Fibroblast of mammary gland (primary cell): ENCODE measurements at places on chromosomes 3 and 15.
A peak's percentile ranks its signal among the peaks of the same experiment; 100 is the strongest.

DNA sequence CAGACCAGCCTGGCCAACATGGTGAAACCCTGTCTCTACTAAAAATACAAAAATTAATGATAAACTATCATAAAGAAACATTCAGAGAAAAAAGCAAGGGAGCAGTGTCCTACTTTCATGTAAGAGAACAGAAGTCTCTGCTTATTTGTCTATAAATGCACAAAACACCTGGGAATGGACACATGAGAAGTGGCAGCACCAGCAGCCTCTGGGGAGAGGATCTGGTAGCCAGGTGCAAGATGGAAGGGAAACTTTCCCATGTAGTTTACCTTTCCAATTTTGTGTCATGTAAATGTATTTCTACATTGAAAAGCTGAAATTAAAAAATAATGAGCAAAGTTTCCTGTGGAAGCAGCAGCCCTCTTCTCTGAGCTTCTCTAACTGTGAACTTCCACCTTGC is 18.8 kb downstream of the SCAP start:
- DNase-seq = no peak

- DNase-seq = peak; percentile 51
Measured at GRCh38 chr3:36663666-36664291, 100.6 kb downstream of the DCLK3 start.

- DNase-seq = peak; percentile 83
Measured at GRCh38 chr3:108662142-108662738, 72.7 kb downstream of the DZIP3 start.

DNA sequence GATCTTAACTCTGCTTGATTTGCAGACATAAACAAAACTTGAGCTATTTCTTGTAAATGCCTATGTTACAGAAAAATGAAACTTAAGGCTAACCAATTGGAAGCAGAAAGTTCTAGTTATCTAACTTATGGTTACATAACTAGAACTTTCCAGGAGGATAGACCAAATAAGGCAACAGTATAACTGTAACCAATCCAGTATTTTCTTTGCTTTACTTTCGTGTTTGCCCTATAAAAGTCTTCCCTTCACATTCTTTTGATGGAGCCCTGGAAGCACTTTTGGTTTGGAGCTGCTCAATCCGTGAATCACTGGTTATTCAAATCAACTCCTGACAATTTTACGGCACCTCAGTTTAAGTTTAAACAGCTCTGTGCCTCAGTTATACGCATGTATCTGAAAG is 164.6 kb downstream of the SUCLG2 start:
- no peak for DNase-seq

DNA sequence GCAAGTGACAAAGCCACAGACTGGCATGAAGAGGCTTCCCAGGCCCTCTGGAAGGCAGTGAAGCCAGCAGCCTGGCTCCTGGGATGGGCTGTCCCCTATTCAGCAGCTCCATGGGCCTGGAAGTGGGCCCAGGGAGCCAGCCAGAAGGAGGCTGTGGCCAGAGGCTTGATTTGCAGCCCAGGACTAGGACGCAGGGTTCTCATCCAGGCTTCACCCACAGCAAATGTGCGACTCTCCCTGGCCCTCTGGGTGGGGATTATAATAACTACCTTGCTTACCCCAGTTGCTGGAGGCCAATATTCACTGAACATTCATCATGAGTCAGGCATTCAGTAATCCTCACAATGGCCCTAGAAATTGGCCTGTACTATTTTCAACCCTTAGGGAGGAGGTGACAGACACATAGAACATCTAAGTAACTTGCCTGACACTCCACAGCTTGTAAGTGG is 24.6 kb upstream of the SRP14 start:
- DNase-seq = peak; percentile 67

- no peak for DNase-seq
Measured at GRCh38 chr3:95506174-95506573, 1308.2 kb upstream of the EPHA6 start.

DNA sequence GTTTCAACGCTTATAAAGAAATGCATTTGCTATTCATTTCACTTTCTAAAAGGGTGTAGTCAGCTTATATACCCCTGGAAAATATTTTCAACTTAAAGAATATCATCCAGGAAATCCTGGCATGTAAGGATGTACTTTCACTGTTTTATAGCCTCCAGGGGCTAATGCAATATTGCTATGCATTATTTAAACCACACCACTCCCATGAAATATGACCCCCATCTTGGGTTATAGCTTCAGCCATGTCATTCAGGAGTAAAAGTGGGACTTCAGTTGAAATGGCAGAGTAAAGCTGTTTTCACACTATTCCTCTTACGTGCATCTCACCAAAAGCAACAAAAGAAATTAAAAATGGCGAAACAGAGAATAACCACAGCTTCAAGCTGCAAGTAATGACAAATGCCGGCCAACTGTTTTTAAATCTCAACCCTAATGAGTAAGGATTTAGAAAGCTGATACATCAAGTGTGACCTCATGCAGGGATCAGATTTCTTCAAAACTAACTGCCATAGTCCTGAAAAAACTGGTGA is 84.5 kb downstream of the COL6A6 start:
- DNase-seq = peak; percentile 43

DNA sequence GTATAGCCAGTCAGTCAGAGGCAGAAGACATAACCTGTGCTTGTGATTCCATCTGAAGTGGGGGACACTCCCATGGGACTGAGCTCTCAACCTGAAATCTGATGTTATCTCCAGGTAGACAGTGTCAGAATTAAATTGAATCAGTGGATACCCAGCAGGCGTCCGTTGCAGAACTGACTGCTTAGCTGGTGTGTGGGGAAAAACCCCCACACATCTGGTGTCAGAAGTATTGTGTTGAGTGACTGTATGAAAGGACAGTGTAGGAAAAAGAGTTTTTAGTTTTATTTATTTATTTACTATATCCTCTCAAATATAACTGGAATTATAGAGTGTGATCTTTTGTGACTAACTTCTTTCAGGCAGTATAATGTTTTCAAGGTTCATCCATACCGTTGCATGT is 10.4 kb downstream of the KPNA4 start:
- DNase-seq = no peak

DNA sequence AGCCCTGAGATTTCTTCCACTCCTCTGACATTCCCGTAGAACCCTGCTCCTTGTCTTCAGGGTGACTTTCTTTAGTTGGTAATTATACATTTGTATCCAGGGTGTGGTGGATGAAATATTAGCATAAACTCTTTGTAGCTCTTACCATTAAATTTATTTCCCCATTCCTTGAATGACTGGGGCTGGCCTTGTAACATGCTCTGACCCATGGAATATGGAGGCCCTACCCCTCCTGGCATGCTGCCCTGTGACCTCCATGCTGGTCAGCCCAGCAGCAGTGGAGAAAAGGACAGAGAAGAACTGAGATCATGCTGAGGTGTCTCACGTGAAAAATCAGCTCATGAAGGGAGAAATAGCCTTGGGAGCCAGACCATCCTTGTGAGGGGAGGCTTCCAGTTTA is 96.1 kb upstream of the PROK2 start:
- DNase-seq = no peak

DNA sequence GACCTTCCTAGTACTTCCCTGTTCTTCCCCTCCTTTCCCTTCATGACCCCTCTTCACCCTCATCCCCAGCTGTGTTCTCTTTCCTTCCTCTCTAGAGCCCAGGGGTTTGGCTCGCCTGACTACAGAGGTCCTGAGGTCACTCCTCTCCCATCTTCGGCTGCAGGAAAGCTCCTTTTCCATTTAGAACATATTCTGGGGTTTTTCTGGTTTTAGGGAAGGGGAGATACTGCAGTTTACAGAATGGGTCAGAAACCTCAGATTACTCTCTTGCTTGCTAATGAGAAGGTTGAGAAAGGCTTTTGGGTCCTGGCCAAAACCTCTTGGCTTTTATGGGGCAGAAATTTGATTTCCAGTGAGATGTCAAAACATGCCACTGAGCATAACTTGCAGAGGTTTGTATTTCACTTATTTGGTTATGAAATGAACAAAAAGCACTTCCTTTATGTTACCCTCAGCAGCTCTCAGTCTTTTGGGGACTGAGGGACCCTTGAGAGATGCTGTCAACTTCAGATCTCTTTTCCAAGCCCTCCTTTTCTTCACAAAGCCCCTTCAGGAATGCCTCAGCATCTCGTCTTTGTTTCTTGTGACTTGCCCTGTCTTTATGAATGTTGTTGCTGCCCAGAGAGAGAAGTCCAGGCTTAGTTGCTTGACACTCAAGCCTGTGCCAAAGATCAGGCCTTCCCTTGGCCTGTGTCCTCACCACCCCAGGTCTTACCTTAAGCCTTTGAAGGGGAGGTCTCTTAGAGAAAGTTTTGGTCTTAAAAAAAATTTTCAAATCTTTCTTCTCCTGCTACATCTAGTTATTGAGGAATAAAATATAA is 121.7 kb upstream of the TPM1 start:
- DNase-seq = peak; percentile 68

DNA sequence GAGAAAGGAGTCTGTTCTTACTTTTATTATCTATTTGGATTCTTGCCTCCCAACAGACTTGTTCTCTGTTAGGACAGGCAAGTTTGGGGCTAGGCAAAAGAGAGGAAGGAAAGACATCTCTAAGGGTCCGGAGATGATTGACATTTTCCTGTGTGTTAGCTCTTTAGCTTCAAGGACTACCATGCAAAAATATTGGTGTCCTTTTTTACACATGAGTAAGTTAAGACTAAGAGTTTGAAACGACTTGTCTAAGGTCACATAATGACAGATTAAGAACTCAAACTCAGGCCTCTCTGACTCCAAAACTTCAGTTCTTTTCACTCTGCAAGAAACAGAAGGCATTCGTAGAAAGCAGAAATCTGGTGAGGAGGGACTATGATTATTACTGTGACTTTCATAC is 5.9 kb downstream of the LMCD1 start:
- DNase-seq = peak; percentile 8

DNA sequence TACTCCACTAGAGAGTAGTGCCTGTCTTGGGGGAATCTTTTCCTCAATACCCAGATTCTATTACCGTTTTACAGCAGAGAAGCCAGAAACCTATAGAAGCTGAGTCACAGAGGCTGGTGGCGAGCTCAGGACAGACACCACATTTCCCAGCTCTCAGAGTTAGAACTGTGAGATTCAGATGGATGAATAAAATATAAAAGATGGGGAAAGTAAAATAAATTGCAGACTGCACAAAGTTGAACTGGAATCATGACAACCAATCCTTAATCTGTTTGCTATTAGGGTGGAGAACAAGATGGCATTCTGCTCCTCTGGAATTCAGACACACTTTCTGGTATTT is 40.5 kb upstream of the CMSS1 start:
- DNase-seq = no peak

- DNase-seq = peak; percentile 82
Measured at GRCh38 chr3:37072892-37073291, 79.6 kb downstream of the MLH1 start.

- DNase-seq = no peak
Measured at GRCh38 chr15:52093167-52093538, 19.4 kb downstream of the BCL2L10 start.

DNA sequence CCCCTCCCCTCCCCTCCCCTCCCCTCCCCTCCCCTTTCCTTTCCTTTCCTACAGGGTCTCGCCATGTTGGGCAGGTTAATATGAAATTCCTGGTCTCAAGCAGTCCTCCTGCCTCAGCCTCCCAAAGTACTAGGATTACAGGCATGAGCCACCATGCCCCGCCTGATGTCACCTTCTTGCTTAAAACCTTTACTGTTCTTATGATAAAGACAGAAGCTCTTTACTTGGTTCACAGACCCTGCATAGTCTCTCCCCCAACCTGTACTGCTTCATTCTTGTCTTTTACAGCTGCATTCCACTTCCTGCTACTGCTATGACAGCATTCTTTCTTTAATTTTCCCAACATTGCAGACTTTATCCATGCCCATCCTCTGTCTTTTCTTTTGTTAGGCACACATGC is 20.8 kb downstream of the MED12L start:
- no peak for DNase-seq

GRCh38 chr3:66413151-66413751 is 87.6 kb downstream of the LRIG1 start:
- DNase-seq = peak; percentile 96

GRCh38 chr15:88100181-88100580 is 156.4 kb downstream of the NTRK3 start:
- no peak for DNase-seq

DNA sequence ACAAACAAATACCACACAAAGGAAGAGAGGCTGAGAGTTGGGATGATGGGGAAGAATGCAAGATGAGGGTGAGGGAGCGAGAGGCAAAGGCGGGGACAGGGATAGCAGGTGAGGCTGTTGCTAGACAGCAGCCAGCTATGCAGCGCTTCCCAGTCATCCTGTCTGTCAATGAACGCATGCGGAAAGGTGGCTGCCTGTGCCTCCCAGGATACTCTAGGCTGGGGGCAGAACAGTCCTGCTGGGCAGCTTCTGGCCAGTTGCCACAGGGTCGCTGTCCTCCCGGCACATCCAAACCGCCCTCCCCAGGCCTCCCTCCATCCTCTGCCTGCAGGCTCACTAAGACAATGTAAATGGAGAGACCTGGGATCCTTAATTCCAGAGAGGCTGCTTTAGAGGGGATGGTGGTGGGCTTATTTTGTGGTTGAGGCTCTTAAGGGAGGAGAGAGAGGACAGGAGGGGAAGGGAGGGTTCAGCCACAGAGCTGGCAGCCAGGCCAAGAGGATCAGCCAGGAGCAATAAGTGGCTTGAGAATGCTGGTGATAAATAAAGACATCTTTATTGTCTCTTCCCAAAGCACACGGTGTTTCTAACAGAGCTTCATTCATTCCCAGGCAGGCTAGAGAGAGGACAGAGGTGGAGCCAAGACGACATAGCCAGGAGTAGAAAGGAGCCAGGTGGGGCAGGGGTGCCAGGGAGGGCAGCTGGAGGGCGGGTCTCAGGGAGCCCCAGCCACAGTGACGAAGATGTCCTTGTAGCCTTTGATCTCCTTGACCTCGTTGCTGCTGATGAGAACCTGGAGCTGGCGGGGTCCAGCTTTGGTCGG is 9.2 kb upstream of the TGM5 start:
- DNase-seq = no peak

- DNase-seq = no peak
Measured at GRCh38 chr3:171776411-171776810, 33.9 kb downstream of the PLD1 start.

DNA sequence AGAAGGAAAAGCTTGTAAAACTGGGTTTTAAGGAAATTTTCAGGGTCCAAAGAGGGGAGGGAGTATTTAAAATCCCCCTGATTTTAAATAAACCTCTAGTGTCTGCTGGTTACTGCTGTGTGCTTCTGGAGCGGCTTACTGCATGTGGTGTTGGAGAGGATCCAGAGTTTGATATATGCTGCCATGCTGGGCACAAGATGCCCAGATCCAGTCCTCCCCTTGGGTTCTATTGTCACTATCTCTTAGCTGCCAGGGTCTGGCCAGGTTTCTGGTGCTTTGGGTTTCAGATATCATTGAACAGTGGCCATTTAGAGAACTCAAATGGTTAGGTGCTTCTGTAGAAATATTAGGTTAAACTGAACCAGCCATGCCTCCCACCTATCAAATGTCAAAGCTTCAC is 27.5 kb downstream of the MINAR1 start:
- DNase-seq = no peak

DNA sequence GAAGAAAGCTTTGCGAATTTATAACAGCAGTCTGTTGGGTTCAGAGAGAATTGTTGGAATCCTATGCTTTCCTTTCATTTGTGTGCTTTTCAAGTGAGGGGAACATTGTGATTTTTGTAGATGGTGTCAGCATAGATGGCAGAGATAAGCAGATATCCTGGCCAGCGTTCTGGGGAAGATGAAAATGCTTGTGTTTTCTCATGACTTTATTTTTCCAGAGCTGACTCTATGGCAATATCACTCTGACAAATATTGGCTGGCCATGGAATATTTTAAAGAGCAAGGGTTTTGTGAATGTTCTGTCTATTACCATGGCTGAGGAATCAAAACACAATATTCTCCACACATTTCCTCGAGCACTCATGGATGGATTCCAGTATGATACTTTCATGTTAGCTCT is 108.8 kb downstream of the MITF start:
- no peak for DNase-seq

GRCh38 chr3:8769088-8769822 is at the start of gene OXTR:
OXTR (minus strand) TSS chr3:8769613; CDS start chr3:8768187, 1,426 bp downstream.
- DNase-seq = peak; percentile 62
